Breast epithelium (tissue), 4 donors: ENCODE measurements at places on chromosomes 3 and 15. TPM values are rescaled to one million over a fixed set of nuclear protein-coding genes. Genes with fewer than 3 reads are reported as not detected.

Gene PLCB2
- 13.6 TPM for total RNA-seq

Gene LIPH
- 5.6 TPM for total RNA-seq

Gene CLDN1
- total RNA-seq = 2.9 TPM

Gene FANCD2OS
- not detected for total RNA-seq

Gene TICRR
- total RNA-seq = 0.15 TPM

Gene FRG2C
- not detected for total RNA-seq

Gene ADAMTS9
- total RNA-seq = 240 TPM

Gene SLC9C1
- total RNA-seq = not detected

Gene SIDT1
- 95.0 TPM for total RNA-seq

Gene GADL1
- total RNA-seq = not detected

Gene UBA5
- total RNA-seq = 37.7 TPM

Gene CCR1
- 4.3 TPM for total RNA-seq

Gene CNTN3
- 12.2 TPM for total RNA-seq

Gene PLA2G4F
- total RNA-seq = under 0.01 TPM

Gene GOLGA8N
- 13.9 TPM for total RNA-seq

Gene CFAP92
- total RNA-seq = 0.66 TPM

Gene IQCF5
- total RNA-seq = not detected

Gene ABI3BP
- 41.1 TPM for total RNA-seq

Gene CCRL2
- 4.1 TPM for total RNA-seq

Gene TEX55
- not detected for total RNA-seq

Gene PRR20G
- total RNA-seq = not detected

Gene ARF4
- total RNA-seq = 125 TPM

Gene PIERCE2
- 1.6 TPM for total RNA-seq

Gene CFAP100
- total RNA-seq = not detected

Gene CDHR4
- not detected for total RNA-seq

Gene AADACL2
- 0.73 TPM for total RNA-seq

Gene SLC22A13
- total RNA-seq = not detected

Gene ANKRD63
- not detected for total RNA-seq

Gene NPAP1
- not detected for total RNA-seq

Gene SGO1
- not detected for total RNA-seq
